Activated T-helper 1 cell treated with anti-CD3 and anti-CD28 coated beads, Interleukin-12 subunit alpha, Interleukin-12 subunit beta, Interleukin-2, Interleukin-4 antibody, amounts not matched to agents 30 ng/mL and 10 ng/mL and 1 ng/mL, durations not matched to agents 14 hours and 24 hours and 36 hours (primary cell): ENCODE measurements at places on chromosomes 16 and 17. TPM values are rescaled to one million over a fixed set of nuclear protein-coding genes. Genes with fewer than 3 reads are reported as not detected.
A peak's percentile ranks its signal among the peaks of the same experiment; 100 is the strongest.

The TNP2 gene
- total RNA-seq = not detected in 2 replicates

The CACNG5 gene
- total RNA-seq = not detected in 2 replicates

DNA sequence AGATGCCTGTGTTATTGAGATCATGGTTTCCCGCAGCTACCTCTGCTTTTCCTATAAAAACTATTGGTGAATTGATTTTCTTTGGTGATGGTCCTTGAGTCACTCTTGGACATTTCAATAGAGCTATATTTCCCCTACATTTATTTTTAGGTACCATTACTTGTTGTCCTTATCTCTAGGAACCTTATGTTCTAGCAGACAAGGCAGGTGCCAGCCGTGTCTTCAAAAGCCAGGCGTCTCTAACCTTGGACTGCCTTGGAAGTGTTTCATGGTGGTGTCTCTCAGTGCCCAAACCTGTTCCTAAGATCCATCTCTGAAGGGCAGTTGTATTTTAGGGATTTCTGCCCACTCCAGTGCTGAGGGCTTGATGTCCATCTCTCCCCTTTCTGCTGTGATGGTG is 77.4 kb upstream of the CLEC18A start:
- H3K36me3 ChIP-seq = peaks cover 27% of the 10 kb centered on the region
- no peaks in the 10 kb centered on the region for H3K27me3 ChIP-seq
- no peak for DNase-seq
- H3K27ac ChIP-seq = no peak overlapping the region
- H3K4me1 ChIP-seq = peaks cover 4% of the 10 kb centered on the region

DNA sequence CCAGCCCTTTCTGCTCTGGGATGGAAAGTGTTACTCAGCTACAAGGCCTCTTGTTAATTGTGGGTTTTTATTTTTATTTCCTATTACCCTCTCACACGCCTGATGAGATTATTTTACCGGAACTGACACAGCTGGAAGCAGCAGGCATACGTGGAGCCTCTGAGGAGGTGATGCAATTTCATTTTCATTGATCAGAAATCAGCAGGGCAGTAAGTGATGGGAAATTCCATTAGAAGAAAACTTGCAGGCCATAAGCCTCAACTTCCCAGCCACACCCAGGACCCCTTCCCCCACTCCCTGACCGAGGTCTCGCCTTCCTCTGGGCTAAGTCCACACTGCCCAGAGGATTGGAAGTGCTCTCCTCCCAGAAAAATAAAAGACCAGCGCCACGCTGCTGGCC is 69.7 kb downstream of the ZFHX3 start:
- no peaks in the 10 kb centered on the region for H3K4me1 ChIP-seq
- no peak overlapping the region for H3K4me3 ChIP-seq
- H3K27ac ChIP-seq = no peak overlapping the region

The ASGR2 gene
- not detected in 2 replicates for total RNA-seq

The TAOK2 gene
- total RNA-seq = 38.5 and 39.7 TPM in 2 replicates

DNA sequence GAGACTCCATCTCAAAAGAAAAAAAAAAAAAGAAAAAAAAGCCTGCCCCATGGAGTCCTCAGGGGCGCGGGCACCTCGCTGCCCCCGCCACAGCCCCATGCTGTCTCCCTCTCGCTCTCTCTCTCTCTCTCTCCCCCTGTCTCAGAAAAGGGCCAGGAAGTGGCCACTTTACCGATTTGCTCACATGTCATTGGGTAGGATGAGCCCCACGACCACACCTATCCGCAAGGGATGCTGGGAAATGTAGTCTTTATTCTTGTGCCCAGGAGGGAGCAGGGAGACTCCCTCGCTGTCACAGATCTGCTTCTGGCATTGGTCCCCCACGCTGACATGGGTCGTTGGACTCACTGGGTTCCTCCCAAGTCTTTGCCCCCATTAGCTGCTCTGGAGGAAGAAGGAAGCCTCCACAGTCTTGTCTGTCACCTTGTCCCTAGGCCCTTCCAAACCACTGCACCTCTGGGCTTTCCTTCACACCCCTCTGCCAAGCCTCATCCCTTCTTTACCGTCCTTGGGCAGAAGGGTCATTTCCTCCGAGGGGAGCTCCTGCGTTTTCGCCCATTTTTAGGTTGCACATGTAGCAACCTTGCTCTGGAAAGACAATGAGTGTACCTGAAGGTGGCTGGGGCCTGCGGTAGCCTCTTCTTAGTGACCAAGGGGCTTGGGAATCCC is 6.9 kb upstream of the GJD3 start:
- H3K36me3 ChIP-seq = no peaks in the 10 kb centered on the region
- H3K27me3 ChIP-seq = no peaks in the 10 kb centered on the region
- no peak overlapping the region for H3K4me3 ChIP-seq
- DNase-seq = no peak

DNA sequence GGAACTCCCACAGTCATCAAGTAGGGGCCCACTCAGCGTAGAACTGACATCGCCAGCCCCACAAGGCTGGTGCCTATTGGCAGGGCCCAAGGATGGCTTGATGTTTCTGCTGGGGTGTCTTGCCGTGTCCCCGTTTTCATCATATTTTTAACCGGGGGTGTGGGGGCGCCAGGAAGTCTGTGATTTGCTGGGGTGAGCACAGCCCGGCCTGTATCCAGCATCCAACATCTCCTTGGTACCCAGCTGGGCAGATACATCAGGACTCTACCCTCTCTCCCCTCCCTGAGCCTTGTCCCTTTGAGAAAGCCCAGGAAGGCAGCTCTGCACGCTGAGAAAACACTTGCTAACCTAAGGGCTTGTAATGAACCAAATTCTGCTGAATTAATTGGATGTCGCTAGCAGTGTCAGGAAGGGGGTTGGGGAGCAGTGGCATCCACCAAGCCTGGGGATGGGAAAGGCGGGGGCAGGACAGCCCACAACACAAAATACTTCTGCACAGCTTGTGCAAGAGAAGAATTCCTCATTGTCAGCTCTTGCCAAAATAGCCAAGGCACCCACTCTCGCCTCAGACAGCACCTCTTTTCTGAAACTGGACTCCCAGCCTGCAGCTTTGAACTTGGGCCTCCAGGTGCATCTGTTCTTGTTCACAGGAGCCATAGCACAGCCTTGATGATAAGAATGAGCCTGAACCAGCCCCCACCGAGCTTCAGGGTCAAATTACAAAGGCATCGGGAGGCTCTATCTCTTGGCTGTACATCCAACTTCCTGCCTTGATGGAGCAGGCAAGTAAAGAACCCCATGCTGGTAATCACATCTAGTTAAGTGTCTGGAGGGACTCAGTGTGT is 63.7 kb upstream of the LYRM9 start:
- no peaks in the 10 kb centered on the region for H3K4me1 ChIP-seq
- H3K4me3 ChIP-seq = no peak overlapping the region
- DNase-seq = no peak
- H3K36me3 ChIP-seq = no peaks in the 10 kb centered on the region
- H3K27me3 ChIP-seq = peaks cover 10% of the 10 kb centered on the region

DNA sequence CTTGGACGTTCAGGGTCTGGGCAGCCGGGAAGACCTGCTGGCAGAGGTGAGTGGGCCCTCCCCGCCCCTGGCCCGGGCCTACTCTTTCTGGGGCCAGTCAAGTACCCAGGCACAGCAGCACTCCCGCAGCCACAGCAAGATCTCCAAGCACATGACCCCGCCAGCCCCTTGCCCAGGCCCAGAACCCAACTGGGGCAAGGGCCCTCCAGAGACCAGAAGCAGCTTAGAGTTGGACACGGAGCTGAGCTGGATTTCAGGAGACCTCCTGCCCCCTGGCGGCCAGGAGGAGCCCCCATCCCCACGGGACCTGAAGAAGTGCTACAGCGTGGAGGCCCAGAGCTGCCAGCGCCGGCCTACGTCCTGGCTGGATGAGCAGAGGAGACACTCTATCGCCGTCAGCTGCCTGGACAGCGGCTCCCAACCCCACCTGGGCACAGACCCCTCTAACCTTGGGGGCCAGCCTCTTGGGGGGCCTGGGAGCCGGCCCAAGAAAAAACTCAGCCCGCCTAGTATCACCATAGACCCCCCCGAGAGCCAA is 8.6 kb upstream of the ABCC3 start:
- H3K36me3 ChIP-seq = no peaks in the 10 kb centered on the region
- peak; percentile 38 for DNase-seq
- peaks cover 40% of the 10 kb centered on the region for H3K27me3 ChIP-seq
- H3K27ac ChIP-seq = no peak overlapping the region
